ENCODE measurements at places on chromosomes 7 and 10.

GRCh38 chr10:29850371-29850770 is 209.0 kb downstream of the JCAD start:
- no peak for DNase-seq

- DNase-seq: no peak
Observed at GRCh38 chr10:88793712-88794299, 8.7 kb upstream of the LIPM start.

DNA sequence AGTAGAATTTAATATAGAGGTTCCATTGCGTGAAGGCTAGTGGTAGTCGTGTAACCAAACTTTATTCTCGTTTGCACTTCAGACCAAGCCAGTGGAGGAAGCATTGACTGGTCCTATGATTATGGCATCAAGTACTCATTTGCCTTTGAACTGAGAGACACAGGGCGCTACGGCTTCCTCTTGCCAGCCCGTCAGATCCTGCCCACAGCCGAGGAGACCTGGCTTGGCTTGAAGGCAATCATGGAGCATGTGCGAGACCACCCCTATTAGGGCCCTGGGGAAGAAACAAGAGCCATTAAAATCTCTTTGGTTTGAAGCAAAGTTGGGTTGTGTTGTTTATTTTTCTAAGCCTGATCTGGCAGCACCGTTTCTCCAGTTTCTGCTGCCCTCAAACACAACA is 3.5 kb upstream of the CPA4 start:
- DNase-seq: no peak

GRCh38 chr10:63052083-63052482 is 81.0 kb upstream of the NRBF2 start:
- DNase-seq: no peak

DNA sequence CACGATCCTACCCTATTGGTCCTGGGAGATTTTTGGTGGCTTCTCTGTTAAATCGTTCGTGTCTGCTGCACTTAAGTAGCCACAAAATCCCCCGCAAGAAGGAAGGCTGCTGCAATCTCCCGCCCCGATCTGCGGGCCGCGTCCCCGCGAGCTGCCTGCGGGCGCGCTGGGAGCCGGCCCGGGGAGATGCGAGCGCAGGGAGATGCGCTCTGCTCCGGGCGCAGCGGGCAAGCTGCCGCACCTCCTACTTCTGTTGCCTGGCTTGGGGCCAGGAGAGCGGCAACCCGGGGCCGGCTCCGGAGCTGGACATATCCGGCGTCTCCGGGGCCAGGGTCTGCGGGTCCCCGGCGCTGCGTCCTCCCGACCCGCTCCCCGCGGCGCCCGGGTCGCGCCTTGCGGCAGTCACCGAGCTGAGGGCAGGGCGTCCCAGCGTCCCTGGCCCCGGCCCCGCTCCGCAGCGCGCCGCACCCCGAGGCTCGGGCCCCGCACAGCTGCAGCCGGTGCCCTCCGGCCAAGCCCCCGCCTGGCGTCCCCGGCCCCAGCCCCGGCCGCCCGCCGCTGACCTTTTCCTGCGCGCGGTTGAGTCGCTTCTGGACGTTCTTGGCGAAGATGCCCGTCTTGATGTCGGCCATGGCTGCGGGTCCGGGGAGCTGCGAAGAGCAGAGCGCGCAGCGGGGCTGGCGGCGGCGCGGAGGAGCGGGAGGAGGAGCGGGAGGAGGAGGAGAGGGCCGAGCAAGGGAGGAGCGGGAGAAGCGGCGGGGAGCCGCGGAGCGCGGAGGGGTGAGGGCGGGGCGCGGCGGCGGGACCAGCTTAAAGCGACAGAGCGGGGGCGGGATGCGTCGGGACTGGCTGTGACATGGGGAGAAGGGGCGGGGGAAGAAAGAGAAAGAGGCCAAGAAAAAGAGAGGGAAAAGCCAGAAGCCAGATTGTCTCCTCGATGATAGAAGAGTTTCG is at the start of gene AMPH:
TSS of gene AMPH (minus strand) at position 654 of the 954 bp plus-strand sequence. CDS start at position 632, 22 bp downstream.
- peak; percentile 38 for DNase-seq

- DNase-seq: no peak
Observed at GRCh38 chr7:35968140-35968940, 167.5 kb downstream of the SEPTIN7 start.

- no peak for DNase-seq
Observed at GRCh38 chr10:121188005-121188404, 336.8 kb downstream of the WDR11 start.

GRCh38 chr7:9709216-9709615 is 1264.5 kb upstream of the PHF14 start:
- no peak for DNase-seq

- no peak for DNase-seq
Observed at GRCh38 chr10:61721431-61721830, 58.7 kb downstream of the CABCOCO1 start.

DNA sequence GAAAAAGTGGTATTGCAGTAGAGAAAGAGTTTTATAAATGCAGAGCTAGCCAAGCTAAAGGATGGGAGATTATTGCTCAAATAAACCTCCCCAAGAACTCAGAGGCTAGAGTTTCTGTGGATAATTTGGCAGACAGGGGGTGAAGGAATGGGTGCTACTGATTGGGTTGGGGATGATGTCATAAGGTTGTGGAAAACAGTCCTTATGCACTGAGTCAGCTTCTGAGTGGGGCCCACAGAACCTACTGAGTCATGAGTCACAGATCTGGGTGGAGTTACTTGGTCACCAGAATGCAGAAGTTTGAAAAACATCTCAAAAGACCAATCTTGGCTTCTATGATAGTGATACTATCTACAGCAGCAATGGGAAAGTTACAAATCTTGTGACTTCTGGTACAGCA is 1146.7 kb downstream of the TYW1 start:
- no peak for DNase-seq

DNA sequence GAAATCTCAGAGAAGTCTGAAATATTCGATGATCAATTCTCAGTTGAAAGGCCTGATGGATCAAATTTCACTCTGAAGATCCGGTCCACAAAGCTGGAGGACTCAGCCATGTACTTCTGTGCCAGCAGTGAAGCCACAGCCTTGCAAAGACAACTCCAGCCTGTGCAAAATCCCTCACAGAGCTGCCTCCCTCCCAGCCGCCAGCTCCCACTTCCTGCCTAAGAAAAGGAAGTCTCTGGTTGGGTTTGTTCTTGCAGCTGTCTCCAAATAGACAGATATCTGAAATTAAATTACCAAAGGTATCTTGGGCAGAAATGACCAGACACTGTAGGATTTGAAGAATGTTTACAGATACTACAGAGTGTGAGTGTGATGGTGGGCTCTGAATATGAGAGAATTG is 43.4 kb upstream of the PRSS58 start:
- DNase-seq: no peak

DNA sequence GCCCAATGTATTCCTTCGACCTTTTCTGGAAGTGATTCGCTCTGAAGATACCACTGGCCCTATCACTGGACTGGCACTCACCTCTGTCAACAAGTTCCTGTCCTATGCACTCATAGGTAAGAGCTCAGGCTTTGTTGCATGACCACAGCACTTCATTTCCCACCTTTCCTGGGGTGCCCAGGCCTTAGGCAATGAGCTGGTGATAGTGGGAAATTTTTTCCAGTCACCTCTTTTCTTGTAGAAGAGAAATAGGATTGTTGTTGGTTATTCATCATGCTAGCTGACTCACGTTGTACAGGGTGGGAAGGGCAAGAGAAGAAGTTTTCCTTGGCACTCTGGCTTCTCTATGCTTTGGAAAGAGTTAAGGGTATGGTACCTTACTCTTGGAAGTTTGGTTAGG is 51.4 kb upstream of the NFKB2 start:
- no peak for DNase-seq

DNA sequence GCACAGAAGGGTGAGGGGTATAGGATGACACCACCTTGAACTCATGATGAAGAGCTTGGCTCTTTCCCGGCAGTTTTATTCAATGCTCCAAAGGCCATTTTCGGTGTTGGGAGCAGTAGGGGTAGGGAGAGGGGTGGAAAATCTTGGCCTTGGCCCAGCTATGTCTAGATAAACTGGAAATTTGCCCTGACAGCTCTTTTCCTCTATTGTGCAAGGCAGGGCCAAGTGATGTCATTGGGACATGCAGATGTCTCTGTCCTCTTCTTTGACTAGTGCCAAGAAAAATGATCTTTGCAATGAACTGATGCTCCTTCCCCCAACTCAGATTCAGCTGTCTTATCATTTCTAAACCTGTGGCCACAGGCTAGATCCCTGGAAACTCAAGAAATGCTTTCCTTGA is 27.7 kb upstream of the PRKCQ start:
- DNase-seq: no peak

- DNase-seq: no peak
Observed at GRCh38 chr10:11177381-11177780, 159.7 kb downstream of the CELF2 start.
